ENCODE measurements at places on chromosomes 11 and 22.

GRCh38 chr22:40243891-40244290 lies 66.2 kb downstream of the TNRC6B start:
- DNase-seq: no peak

DNA sequence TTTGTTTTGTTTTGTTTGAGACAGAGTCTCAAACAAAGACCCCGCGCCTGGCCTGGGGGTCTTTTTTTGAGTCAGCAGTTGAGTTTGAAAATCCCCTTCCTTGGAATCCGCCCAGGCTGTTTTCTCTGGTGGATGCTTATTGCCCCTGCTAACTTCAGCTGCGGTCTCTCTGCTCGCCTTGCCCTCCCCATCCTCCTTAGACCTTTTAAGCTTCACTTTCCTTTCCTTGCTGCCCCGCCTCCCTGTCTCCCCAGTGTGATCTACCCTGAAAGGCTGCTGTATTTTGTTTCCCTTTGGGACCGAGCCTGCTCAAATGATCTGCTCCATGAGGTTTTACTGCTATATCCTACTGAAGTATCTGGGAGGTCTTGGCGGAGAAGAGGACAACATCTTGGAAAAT lies 2.5 kb downstream of the USP18 start:
- no peak for DNase-seq

GRCh38 chr11:11978098-11978637 lies 30.3 kb downstream of the DKK3 start:
- no peak for DNase-seq

GRCh38 chr22:39536711-39537110 lies 4.2 kb upstream of the RPS19BP1 start:
- DNase-seq: no peak

DNA sequence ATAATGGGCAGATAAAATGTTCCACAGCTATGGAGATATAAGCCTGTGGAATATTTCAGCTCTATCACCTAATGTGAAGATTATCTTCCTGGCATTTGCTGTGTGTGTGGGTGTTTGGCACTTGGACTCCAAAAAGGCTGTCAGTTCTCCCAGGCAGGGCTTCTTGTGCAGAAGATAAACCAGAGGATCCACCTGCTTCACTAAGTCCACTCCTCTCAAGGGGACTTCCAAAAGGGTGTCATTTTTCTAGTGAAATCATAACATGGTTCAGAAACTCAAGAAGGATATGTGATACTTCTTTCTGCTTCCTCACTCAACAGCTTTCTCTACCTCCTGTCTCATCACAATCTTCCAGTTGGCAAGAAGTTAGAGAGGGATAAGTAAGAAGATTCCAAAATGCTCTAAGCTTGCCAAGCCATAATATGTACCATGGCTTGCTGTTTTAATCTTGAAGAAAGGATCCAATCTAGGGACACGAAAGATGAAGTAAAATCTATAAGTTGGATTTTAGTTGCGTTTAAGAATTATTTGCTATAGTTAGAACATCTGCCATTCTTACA lies 206.2 kb upstream of the MTMR2 start:
- DNase-seq: no peak

GRCh38 chr11:36034551-36035331 lies 90.9 kb downstream of the LDLRAD3 start:
- peak; percentile 73 for DNase-seq

GRCh38 chr22:45867118-45867905 lies 109.7 kb downstream of the WNT7B start:
- DNase-seq: no peak

- no peak for DNase-seq
These were observed 117.2 kb downstream of the MICAL3 start for GRCh38 chr22:17906978-17907747.

DNA sequence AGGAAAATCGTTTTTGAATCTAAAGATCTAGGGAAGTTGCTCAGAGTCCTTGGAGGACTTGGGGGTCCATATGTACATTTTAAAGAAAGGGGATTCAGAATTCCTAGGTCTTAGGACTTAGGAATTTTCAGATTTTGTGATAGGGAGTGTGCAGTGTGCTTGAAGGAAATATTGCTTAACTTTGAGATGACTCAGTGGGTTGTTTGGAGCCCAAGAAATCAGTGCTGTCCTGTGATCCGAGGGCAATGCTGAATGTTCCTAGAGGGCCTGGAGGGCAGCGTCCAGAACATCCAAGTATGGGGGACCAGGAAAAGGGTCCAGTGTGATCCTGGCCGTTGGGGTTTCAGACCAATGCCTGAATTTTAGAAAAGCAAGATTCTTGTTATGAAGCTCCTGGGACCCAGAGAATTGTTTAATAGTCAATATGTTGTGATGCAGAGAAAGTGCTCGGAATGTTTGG lies 3.1 kb upstream of the IGF2 start:
- peak; percentile 89 for DNase-seq

- DNase-seq: no peak
These were observed 6.2 kb upstream of the SREBF2 start for GRCh38 chr22:41826430-41827383.

- DNase-seq: no peak
These were observed 14.0 kb downstream of the SGSM1 start for GRCh38 chr22:24819911-24820461.

- no peak for DNase-seq
These were observed 53.5 kb downstream of the MYH9 start for GRCh38 chr22:36334081-36334820.

DNA sequence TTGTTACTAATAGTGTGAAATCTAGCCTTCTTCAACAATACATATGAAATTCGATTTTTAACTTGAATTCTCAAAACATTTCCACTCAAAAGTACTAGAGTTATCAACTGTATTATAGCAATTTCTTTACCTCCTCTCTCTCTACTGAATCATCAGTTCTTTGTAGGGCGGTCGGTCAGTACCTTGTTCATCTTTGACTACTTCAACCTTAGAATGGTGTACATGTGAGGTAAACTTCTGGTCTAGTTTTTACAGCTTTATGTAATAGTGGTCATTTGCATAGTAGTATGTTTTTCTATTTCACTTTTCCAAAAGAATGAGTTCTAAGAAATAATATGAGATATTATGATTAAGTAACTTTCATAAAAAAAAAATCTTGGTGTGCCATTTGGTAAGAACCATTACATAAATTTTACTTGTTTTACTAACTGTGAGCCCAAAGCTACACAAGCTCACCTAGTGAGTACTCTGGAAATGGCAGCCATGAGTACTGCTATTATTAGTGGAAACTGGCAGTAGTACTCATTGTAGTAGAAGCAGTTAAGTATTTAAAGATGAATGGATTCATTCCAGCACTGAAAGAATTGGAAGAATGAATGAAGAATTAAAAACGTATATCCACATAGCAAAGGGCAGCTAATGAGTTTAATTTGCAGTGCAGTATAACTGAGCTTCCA lies 30.1 kb downstream of the SESN3 start:
- DNase-seq: no peak

GRCh38 chr11:82732734-82733443 lies 775 bp downstream of the FAM181B start:
- no peak for DNase-seq

DNA sequence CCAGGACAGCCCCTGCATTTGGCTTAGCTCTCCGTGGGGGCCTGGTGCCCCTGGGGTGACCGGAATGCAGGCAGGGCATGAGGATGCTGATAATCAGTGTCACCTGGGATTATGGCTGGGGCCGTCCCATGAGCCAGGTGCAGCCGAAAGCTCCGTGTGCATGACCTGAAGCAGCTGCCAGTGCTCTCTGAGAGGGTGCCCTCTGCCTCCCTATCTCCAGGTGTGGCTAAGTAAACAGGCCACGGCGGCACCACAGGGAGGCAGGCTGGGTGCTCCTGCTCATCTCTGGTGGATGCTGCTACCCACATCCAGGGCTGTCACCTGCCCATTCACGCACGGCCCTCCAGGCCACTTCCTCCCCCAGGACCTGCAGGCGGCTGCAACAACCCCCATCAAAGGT lies 29.8 kb downstream of the DUSP8 start:
- DNase-seq: no peak

- no peak for DNase-seq
These were observed 11.3 kb upstream of the CXCR5 start for GRCh38 chr11:118872403-118872821.

Data from H54 (cell line).